ENCODE measurements at places on chromosomes 11 and 22.
A peak's percentile ranks its signal among the peaks of the same experiment; 100 is the strongest.

DNA sequence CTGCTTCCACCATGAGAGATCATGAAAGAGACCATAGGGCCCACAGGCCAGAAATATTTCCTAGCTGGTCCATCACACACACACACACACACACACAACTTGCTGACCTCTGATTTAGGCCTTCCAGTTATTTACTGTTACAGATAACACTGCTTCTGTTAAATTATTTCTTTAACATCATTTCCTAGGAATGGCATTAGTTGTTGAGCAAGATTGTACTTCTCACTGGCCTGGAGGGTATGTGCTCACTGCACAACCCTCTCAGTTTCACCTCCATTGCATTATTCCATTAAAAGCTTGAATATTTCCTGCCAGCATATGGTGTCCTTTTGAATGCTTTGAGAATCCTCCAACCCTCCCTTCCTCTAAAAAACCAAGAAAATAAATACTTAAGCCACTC, 104.4 kb downstream of the MICAL2 start:
- no peak for DNase-seq

DNA sequence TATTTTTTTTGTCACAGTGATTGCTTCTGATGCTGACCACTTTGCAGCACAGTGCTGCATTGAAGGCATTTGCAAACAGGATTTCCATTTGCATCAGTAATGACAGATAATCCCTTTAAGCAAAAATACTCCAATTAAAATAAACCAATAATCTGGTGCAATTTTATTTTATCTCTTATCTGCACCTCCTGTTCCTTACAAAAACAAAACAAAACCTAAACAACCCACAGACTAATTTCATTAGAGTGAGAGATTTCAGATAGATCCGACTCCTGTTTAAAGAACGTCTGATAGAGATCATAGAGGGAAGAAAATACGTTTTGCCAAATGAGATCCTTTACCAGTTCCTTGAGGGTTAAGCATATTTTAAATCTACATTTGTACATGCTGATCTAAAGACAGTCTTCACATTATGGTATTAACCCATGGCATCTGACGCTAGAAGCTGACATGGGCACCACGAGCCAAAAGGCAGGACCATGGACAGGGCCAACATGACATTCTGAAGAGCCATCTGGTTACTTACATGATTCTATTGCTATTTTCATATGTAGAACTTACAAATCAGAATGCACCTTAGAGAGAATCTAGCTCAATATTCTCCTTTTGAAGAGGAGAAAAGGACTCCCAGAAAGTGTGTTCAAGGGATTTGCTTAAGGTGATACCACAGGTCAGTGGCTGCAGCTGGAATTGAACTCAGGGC, 286.2 kb upstream of the NARS2 start:
- peak; percentile 5 for DNase-seq

GRCh38 chr11:128476729-128477128, 110.6 kb downstream of the ETS1 start:
- no peak for DNase-seq

- peak; percentile 61 for DNase-seq
Observed at GRCh38 chr11:18650859-18651557, 16.9 kb upstream of the SPTY2D1 start.

DNA sequence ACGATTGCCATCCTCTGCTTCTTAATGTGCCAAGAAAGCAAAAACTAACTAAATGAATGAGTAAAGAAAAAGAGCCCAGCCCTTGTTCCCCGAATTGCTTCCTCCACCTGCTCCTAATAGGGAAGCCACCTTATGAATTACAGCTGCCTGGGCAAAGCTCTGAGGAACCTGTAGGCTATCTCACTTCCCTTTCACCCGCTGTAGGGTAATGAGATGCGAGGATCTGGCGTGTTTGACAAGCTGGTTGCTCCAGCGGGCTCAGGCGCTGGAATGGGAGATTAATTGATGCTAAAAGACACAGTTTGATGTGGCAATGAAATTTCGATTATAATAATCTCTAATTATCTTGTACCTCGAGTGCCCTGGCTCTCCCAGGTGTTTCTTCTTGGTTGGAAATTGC, 256.4 kb downstream of the NTM start:
- no peak for DNase-seq

- no peak for DNase-seq
Observed at GRCh38 chr11:22711880-22712279, 45.5 kb downstream of the GAS2 start.

GRCh38 chr11:60347084-60347797, 20.2 kb downstream of the MS4A6E start:
- DNase-seq: no peak

- DNase-seq: no peak
Observed at GRCh38 chr22:25555586-25555985, 8.9 kb upstream of the GRK3 start.

DNA sequence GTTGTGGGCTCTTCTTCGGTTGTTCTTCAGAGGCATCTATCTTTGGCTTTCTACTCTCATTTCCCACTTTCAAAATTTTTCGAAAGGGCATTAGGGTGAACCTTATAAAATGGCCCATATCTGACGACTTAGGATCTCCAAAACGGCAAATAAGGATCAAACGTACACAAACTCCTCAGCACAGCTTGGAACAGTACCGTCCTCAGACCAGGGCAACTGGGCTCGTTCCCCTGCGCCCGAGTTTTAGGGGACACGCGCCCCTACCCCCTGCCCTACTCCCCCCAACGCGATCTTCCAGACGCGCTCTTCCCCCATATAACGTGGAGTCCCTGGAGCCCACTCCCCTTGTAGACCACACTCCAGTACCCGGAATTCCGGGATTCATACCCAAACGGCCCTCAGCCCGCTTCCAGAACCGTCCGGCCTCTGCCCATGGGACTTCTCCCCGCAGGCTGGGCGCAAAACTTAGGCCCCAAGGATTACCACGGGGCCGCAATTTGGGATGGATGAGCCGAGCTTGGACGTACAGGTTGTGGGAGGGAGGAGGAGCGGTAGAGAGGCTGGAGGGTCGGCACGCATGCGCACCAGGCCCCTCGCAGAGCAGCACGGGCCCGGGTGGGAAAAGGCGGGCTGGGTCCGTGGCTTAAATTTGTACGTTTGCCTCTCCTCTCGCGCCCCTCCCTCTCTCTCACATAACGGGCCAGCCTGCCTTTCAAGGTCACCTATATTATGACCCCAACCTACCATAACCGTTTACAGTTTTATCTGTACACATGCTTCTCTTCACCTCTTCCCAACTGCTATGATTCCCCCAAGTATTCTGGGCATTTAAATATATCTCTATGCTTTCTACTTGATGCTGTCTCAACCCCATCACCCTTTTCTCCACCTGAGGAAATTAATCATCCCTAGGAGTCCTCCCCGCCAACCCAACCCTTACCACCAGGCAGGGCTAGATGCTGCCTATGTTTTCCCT, 3.4 kb downstream of the CCDC89 start:
- DNase-seq: no peak

GRCh38 chr11:78290293-78291176, 101.8 kb downstream of the USP35 start:
- DNase-seq: no peak

GRCh38 chr11:34161812-34162492, 56.5 kb downstream of the NAT10 start:
- no peak for DNase-seq

- no peak for DNase-seq
Observed at GRCh38 chr11:131913267-131913666, 542.9 kb downstream of the NTM start.

- no peak for DNase-seq
Observed at GRCh38 chr11:122346006-122346405, 230.0 kb upstream of the BLID start.

DNA sequence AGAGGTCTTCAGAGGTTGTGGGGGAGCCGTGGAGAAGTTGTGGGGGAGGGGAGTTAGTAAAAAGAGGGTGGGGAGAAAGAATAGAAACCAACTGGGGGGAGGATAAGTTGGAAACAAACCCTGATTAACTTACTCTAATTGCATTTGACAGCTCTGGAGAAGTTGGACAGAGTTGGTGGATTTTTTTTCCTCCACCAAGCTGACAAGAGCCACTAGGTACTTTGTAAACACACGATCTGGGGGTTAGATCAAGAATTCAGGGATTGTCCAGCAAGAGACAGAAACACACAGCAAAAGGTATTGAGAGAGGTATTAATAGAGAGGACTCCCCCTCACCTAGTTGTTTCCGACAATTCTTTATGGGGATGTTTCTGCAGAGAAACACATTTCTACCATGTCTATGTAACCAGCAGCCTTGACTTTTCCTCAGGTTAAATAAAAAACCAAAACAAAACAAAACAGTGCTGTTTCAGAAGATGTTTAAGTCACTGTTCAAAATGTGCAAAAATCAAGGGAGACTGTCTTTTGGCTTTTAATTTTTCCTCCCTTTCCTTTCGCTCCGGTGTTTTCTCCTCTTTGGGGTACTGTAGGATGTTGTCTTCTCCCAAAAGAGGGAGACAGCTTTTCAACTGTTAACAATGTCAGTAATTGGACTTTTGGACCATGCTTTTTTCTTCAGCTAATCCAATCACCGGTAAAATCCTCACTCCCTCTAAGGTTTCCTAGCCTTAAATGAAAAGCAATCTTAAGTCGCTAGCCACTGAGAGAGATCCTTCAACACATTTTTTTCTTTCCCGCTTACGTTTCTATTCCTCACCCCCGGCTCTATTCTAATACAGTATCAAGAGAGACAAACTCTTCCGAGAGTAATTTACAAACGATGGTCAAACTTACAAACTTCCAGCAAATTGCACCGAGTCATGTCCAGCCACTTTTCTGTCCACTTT, 708 bp downstream of the MAML2 start:
- no peak for DNase-seq

DNA sequence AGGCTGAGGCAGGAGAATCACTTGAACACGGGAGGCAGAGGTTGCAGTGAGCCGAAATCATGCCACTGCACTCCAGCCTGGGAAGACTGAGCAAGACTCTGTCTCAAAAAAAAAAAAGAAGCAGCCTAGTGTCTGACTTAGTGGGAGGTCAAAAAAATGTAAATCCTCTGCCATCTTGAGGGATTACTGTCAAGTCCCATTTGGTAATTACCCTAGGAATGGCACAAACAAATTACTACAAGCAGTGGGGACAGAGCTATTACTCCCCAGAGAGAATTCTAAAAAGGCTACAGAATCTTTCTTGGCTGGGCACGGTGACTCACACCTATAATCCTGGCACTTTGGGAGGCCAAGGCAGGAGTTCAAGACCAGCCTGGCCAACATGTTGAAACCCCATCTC, 3.8 kb downstream of the SERPING1 start:
- DNase-seq: no peak

DNA sequence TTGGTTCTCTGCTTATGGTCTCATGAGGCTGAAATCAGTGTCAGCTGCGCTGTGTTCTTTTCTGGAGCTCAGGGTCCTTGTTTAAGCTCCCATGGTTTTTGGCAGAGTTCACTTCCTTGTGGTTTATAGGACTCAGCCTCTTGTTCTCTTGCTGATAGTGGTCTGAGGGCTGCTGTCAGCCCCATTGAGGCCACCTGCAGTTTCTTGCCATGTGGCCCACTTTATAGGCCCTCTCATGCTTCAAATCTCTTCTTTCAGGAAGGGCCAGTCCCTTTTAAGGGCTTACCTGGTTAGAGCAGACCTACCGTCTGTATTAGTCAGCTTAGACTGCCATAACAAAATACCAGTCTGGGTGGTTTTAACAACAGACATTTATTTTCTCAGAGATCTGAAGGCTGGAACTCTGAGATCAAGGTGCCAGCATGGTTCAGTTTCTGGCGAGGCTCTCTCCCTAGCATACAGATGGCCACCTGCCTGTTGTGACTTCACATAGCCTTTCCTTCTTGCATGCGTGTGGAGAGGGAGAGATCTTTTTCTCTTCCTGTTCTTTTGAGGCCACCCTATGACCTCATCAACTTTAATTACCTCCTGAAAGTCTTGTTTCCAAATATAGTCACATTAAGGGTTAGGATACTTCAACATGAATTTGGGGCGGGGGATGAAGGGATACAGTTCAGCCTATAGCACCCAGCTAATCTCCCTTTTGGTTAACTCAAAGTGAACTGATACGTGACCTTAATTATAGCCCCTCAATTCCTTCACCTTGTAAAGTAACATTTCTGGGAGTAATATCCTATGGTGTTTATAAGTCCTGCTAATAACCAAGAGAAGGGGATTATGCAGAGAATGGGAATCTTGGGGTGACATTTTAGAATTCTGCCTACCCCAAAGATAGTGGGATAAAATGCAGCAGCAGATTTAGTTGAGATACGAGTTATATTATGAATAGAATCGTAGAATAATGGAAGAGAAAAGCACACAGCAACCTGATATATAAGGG, 131.8 kb downstream of the UVRAG start:
- no peak for DNase-seq

- DNase-seq: no peak
Observed at GRCh38 chr11:76837696-76838677, 22.7 kb upstream of the ACER3 start.

- no peak for DNase-seq
Observed at GRCh38 chr11:124090996-124091395, 24.3 kb upstream of the VWA5A start.

- no peak for DNase-seq
Observed at GRCh38 chr11:118148856-118149255, 3.8 kb downstream of the SCN4B start.

DNA sequence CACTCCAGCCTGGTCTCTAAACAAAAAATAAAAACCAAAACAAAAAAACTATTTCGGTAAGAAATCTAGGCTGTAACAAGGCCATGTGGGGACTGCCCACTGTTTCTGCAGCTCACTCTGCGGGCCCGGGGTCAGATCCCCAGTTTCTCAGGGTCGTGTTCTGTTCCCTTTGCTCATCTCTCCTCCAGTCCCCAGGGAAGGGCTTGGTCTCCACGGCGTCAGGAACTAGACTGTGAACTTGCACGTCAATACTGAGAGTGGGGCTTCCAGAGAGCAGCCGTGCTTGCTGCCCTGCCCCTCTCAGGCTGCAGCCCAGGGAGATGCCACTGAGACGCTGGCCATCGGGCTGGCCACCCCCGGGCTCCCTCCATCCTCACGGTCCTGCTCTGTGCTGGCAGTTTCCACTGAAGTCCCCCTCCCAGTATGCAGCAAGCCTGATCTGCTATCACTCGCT, 33.7 kb upstream of the MOB2 start:
- no peak for DNase-seq

DNA sequence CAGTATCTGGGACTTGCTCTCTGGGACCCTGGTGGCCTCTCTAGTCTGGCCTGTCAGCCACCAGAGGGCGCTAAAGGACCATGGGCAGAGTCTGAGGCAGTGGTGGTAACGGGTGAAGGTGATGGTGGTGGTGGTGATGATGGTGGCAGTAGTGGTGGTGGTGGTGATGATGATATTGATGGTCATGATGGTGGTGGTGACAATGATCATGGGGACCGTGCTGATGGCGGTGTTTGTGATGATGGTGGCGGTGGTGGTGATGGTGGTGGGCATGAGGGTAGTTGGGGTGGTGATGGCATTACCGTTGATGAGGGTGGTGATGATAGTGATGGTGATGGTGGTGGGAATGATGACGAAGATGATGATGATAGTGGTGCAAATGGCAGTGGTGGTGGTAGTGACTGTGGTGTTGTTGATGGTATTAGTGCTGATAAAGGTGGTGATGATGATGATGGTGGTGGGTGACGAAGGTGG, 16.0 kb downstream of the TRPM5 start:
- no peak for DNase-seq

DNA sequence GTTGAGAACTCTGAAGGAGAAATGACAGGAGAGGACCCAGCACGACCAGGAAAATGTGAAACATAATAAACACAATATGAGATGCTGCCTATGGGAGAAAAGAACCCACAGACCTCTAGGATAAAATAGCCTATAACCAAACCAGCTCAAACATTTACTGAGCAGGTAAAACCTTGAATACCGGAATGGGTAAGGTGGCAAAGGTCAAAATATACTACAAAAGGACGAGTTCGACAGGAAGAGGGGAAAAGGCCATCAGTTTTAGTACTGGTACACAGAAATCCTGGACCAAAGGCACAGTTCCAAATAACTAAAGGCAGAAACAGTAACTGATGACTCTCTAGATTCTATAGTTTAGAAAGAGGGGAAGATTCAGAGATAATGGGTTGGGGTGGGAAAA, 96.3 kb downstream of the AMBRA1 start:
- DNase-seq: no peak

All from iPS DF 19.7 (cell line).